ENCODE measurements at places on chromosomes 7 and 10.

DNA sequence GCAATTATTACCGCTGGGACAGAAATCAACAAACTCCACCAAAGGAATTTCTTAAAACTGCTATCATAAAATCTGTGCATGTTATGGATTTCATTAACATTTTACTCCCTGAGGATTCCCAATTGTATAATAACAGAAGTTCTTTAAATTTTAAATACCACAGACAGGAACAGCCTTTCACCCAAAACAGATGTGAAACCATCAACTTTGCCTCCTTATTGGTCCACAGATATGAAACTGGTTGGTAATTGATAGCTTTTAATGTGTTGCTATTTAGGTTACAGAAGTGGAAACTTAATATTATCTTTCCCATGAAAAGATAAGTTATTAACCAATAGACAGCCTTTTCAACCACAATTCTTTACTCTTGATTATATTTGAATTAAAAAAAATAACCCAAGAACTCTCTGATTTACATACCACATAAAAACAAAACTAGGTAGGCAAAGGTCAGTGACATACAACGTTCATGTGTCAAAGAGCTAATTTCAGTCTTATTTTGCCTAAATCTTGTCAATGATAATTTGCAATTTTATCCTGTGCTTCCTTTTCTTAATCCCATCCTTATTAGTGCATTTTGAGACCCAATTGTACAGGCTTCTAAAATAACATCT, 90.0 kb downstream of the NRP1 start:
- DNase-seq = no peak

GRCh38 chr10:51302316-51302715, 228.0 kb downstream of the PRKG1 start:
- no peak for DNase-seq

DNA sequence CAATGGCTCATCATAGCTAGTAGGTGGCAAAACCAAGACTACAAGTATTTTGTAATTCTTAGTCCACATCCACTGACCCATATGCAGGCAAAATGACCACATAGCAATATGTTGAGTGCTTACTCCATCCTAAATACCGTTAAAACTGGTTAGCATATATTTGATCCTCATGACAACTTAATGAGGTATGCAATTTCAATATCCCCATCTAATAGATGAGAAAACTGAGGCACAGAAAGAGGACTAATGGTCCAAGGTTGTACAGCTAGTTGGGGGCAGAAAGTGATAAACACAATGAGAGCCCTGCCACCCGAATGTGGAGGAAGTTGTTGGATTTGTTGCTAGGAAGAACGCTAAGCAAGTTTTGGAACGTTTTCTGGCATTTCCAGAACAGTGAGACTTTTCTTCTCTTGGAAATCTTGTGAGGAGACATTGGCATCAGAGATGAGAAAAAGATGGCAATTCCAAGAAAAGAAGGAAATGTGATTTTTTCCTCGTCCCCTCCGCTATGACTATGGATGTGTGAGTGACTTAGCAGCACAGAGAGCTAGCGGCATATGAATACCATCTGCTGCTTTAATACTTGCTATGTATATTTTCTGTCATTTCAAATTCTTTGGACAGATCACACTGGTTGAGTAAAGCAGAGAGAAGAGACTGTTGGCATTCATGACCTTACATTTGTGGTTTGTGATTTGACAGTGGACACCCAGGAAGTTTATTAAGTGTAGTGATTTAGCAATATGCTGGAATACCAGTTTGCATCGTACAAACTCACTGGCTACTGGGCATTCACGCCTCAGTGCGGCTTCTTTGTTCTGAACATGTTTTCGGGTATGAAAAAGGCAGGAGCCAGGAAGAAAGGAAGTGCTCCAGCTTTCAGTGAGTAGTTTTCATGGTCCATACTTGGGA, 51.5 kb downstream of the NRCAM start:
- no peak for DNase-seq

GRCh38 chr7:139725077-139725476, 52.7 kb downstream of the HIPK2 start:
- DNase-seq = no peak

DNA sequence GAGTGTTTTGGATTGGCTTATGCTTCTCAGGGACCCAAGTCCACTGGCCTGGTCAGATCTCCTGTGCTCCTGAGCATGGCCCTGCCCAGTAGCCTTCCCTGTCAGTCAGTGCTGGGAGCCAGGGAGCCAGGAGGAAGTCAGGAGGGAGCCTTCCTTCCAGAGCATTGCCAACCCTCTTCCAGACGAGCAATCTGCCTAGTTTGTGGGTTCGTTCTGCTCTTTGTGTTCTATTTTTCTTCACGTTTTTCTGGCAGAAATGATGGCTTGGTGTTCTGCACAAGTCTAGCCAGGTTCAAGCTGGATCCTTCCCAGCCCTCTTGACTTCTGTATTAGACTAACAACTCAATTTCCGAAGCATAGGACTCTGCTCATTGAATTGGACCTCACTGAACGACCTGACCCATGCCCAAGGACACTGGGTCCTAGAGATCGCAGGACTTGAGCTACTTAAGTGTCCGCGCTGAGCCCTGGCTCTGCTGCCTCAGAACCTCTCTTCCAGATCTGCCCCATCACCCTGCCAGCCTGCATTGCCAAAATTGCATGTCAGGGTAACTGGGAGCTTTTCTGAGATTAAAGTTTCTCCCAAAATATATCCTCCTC, 76.2 kb upstream of the MPP7 start:
- DNase-seq = no peak

GRCh38 chr10:91220194-91220953, at the start of gene PCGF5:
Gene PCGF5, plus strand, starts transcription at chr10:91220663. Its CDS starts 2,209 bp downstream, at chr10:91222872.
- peak; percentile 87 for DNase-seq

GRCh38 chr10:32411797-32412498, 34.0 kb upstream of the CCDC7 start:
- no peak for DNase-seq

DNA sequence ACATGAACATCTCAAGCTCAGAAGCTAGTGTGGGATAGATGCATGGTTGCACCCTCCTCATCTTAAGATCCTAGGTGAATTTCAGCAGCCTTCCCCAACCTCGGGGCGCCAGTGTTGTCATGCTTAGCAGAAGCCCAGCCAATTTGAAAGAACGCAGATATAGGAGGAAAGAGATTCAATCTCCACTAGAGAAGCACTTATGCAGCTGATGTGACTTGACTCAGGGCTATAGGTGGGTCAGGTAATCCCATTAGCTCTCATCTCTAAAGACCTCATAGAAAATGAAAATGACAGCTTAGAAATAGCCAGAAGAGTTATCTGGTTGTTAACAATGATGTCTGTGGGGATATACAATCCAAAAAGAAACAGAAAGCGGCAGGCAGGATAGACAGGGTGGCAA, 310.5 kb downstream of the GPAM start:
- DNase-seq = no peak

- DNase-seq = no peak
Observed at GRCh38 chr7:99061001-99061776, 82.7 kb downstream of the SMURF1 start.

DNA sequence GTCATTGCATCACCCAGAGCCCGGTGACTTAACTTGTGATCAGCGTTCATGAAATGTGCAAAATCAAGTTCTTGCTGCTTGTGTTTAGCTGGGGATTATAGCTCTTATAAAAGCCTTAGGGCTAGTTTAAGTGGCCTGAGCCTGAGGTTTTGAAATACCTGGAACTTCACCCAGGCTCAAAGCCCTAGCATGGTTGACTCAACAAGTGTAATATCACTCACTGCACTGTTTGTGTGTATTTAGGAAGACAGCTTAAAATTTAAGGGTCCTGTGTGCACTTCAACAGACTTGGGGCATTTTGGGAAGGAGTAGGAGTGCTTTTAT, 489.5 kb downstream of the GATA3 start:
- DNase-seq = no peak

DNA sequence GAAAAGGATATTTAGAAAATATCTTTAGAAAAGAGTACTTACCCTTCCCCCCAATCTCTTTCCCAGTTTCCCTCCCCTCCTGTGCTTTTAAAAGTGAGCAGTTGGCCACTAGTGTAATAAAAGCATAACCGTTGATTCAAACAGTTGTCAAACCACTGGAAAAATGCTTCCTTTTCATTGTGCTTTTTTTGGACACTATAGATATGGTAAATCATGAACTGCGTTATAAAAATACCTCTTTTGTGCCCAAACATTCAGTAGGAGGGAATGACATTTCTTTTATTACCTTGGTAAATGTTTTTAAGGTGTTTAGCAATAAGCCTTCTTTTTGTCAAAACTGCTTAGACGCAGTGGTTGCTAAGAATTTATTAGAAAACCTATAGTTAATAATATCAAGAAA, 232.4 kb downstream of the SLC25A13 start:
- DNase-seq = no peak

DNA sequence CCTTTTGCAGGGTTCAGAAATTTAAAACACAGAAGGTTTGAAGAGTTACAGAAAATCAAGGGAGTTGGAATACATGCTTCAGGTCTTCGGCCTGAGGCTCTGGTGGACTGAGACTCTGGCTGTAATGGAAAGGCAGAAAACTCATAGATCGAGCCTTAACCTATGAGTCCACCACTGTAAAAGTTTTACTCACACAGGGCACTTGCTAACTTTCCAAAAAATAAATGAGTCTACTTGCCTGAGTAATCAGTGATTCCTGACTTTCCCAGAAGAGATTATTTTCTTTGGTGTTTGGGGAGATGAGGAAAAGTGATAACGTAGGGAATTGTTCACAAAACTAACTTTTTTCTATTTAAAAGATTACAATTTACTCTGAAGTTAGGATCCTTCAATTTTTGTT, 108.0 kb downstream of the MBL2 start:
- DNase-seq = no peak

DNA sequence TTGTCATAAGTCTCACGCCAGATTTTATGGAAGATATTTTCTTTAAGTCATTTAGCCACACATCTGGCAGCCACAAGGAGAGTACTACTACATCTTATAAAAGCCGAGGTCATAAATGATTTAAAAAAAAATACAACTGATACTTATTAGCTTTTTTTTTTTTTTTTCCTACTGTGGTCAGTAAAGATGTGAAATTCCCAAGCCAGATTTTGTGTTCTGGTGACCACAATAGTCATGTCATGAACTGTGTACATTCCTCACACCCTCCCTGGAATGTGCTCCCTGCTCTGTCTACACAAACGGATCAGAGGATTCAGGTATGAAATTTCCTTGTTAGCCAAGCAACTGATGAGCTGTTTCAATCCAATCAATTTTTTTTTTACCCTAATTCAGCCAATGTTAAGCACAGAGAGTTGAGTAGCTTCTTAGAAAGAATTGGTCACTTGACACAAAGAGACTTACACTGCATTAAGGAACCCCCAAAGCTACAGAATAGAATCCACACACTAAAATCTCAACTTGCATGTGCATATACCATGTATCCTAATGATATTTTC, 54.7 kb downstream of the CHRM2 start:
- DNase-seq = no peak

GRCh38 chr7:47738563-47739166, 156.8 kb upstream of the TNS3 start:
- no peak for DNase-seq

GRCh38 chr10:101489355-101489754, 98.7 kb downstream of the POLL start:
- no peak for DNase-seq

DNA sequence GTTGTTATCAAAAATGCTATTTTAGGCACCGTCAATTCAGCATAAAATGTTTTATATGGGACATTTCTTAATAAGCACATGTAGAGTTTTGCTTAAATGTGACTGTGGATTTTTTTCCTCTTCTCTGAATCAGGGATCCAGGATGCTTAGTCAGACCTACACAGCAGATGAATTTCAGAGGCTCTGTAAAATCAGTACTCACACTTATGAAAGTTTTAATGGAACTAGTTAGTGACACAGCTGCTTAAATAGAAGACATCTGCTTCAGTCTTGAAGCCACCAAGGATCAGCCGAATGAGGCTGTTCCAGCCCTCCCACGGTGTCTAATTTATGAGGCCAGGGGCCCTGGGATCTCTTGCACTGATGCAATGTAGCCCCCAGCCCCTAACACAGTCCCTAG, 136.0 kb downstream of the MYOF start:
- no peak for DNase-seq

DNA sequence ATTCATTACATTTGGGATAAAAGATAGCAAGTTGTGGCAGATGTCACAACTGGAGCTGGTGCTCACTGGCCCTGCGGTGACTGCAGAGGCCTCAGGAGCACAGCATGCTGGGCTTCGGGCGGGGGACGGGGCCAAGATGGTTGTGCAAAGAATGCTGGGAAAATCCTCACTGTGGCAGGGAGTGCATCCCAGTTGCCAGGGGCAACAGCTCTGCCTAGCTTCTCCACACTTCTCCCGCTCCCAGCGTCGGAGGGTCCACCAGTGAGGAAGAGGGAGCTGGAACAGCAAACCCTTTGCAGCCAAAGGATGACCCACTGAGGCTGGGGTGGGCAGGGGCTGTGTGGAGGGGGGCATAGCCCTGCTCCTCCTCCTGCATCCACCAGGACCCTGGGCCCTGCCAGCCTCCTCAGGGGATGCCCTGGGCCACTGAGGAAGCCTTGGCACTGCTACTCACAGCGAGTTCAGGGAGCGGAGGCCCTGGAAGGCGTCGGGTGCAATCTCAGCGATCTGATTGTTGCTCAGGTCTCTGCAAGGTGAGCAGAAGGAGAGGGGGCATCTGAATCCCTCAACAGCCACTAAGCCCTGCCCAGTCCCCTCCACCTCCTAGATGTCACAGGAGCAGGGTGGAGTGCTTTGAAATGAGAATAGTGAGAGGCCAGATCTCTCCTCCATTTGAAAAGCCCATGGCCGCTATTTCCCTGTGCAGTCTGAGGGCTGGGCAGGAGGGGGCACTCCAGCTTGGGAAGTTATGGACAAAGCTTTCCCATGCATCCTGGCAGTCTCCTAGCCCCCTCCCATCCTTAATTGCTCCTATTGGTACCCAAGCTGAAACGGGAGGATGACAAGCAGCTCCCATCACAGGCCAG, 126.5 kb downstream of the SLIT1 start:
- no peak for DNase-seq
